Stimulated activated CD8-positive, alpha-beta memory T cell treated with anti-CD3 and anti-CD28 coated beads, Interleukin-4, amount 100 ng/mL, for 1 hour (primary cell): ENCODE measurements at places on chromosomes 4 and X.

DNA sequence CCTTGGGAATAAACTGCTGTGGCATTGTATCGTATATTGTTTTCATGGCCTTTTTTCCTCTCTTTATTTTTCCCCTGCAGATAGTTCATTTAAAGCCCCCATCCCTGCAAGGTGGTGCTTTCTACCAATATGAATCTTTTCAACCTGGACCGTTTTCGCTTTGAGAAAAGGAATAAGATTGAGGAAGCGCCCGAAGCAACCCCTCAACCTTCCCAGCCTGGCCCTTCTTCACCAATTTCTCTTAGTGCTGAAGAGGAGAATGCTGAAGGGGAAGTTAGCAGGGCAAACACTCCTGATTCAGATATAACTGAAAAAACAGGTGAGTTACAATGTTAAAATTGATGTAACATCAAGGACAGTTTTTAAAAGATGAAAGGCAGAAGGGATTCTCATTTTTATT lies 601 bp downstream of the SMARCAD1 start:
- no peak for DNase-seq

- no peak for DNase-seq
Measured at GRCh38 chrX:68083510-68083909, 349.8 kb downstream of the OPHN1 start.

DNA sequence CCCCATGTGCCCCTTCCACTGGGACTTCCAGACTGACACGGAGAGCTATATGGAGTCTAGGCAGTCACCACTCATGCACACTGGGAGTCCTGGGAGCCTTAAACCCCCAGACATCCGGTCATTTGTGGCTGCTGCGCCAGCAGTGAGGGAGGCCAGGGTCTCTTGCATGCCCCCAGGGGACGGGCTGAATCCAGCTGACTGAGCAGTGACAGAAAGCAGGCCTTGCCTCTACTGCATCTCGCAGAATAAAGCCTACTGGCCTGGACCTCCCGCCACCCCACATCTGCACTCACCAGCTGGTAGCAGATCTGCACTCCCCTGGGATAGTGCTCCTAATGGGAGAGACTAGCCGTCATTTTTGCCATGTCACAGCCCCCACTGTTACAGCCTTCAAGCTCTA lies 1234.2 kb downstream of the FAM133A start:
- no peak for DNase-seq

DNA sequence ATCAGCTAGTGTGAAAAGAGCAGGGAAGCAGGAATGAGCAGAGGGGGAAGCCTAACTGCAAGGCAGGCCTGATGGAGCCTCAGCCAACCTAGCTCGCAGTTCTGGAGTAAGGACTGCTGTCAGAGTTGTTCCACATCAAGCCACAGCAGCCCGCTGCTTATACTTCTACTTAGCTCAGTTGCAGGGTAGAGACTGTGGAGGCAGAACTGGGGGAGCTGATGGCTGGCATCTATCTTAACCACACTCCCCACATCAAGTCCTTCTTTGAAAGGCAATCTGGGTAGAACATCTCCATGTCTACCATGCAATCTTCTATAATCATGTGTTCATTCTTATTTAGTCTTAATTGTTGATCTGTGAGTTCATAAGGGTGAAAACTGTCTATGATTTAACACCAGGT lies 46.1 kb downstream of the DDX60 start:
- no peak for DNase-seq

DNA sequence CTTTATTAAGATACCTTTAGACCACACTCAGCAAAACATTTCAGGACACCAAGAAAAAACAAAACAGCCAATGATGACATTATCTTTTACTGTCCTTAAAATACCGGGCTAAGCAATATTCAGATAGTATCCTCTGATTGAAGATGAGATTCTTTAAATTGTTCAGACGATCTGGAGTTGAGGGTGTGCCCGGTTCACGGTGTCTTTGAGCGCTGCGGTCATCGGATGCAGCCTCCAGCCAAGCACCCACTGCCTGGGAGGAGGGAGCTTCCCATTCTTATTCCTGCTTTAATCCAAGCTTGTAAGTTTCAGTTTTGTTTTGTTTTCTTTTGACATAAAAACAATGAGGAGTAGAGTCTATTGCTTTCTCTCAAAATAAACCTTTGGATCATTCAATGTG lies 14.1 kb downstream of the FAM149A start:
- DNase-seq, result no peak

- no peak for DNase-seq
Measured at GRCh38 chr4:37762294-37762990, 64.0 kb upstream of the PGM2 start.

DNA sequence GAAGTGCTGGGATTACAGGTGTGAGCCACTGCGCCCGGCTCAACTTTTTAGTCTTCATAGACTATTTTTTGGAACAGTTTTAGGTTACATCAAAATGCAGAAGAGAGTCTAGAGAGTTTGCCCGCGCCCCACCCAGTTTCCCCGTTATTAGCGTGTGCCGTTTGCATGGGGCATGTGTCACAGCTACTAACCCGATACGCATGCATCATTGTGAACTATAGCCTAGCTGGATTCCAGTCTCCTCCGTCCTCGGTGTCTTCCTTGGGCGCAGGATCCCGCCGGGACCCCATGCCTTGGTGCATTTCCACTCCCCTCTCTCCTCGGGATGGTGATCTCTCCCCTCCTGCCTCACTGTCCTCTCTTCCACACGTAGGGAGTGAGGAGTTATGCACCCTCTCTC lies 85.5 kb upstream of the ADRA2C start:
- DNase-seq, result no peak

GRCh38 chr4:123649645-123650391 lies 253.2 kb downstream of the SPRY1 start:
- no peak for DNase-seq

DNA sequence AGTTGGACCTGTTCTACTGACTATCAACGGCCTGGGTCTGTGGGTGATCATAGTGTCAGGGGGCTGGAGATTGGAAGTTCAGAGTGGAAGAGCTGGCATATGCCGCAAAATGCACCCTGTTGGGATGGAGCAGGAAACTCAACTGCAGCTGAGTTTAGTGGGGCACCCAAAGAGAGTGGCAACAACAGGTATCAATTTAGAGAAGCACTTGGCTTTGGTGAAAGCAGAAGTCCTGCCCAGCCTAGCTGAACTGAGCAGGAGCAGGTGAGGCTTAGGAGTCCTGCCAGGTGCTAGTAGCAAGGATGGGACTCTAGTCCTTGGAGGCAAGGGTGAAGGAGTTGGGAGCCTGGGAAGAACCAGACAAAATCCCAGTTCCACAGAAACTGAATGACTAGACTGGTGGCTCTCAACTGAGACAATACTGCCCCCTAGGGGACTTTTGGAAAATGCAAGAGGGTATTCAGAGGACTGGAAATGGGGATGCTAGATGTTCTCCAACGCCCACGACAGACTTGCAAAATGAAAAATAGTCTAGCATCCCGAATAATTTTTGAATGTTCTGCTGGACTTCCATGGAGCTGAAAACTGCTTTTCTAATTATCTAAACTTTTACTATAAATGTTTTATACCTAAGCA lies 49.4 kb downstream of the RTL9 start:
- peak; percentile 14 for DNase-seq

GRCh38 chr4:101251261-101251660 lies 96.1 kb downstream of the PPP3CA start:
- no peak for DNase-seq

GRCh38 chr4:26212528-26212927 lies 108.3 kb upstream of the RBPJ start:
- no peak for DNase-seq

GRCh38 chrX:114712466-114712865 lies 128.6 kb downstream of the HTR2C start:
- no peak for DNase-seq

- no peak for DNase-seq
Measured at GRCh38 chr4:128519163-128519830, 231.7 kb upstream of the PGRMC2 start.

- no peak for DNase-seq
Measured at GRCh38 chr4:95825546-95825945, 14.3 kb upstream of the PDHA2 start.

- DNase-seq, result no peak
Measured at GRCh38 chrX:13649838-13650237, 3.1 kb upstream of the TCEANC start.

DNA sequence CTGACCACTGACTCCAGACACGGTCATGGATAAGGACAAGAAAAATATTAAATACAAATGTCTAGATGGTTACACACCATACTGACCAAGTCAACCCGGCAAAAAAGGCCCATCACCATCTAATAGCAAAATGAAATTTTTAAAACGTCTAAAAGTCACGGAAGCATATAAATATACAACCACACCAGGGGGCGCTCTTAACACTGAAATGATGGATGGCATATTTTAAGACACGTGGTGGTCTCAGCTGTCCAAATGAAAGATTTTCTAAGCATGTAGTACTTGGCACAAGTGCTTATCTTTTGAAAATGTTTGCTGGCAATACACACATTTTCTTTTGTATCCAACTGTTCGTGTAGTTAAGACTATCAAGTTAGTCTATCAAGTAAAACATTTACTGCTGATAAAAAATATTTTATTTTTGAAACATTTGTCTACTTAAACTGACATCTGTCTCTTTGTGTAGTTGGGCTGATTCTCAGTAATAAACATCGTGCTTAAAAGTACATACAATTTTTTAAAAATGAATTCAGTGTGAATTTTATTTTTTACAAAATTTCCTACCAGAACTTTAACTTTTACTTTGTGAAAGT lies 64.6 kb downstream of the COX7B2 start:
- DNase-seq, result peak; percentile 5

DNA sequence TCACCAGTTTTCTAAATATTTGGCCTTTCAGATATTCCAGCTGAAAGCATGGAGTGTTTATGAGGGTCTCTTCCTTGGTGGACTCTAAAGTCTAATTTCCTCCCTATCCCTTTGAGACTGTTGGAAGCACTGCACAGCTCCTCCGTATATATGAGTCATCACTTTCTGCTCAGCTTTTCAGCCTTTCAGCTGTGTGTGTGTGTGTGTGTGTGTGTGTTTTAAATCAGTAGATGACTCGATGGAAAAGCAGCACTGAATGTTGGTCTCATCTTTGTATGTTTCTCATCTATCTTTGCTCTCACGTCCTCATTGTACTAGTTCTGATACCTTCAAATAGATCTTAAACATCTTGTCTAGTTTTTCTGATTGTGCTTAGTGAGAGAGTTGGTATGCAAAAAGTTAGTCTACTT lies 81.6 kb downstream of the ZFX start:
- no peak for DNase-seq

DNA sequence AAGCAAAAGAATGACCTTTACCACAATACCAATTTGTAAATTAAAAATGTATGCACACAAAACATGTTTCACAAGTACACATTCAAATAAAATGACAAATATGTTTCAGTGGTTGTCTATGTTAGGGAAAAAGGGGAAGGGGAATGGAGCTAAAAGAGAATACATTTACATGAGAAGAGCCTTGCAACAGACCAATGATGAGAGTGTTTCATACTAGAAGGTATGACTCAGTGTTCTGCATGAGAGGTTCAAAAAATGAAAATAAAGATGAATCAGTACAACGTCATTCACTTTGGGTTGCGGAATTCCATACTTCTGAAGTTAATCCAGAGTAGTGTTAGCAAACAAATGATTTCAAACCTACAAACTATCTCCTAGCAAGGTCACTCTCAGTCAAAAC lies 51.7 kb downstream of the RPGR start:
- no peak for DNase-seq

GRCh38 chr4:149790172-149790907 lies 25.3 kb downstream of the IQCM start:
- no peak for DNase-seq

DNA sequence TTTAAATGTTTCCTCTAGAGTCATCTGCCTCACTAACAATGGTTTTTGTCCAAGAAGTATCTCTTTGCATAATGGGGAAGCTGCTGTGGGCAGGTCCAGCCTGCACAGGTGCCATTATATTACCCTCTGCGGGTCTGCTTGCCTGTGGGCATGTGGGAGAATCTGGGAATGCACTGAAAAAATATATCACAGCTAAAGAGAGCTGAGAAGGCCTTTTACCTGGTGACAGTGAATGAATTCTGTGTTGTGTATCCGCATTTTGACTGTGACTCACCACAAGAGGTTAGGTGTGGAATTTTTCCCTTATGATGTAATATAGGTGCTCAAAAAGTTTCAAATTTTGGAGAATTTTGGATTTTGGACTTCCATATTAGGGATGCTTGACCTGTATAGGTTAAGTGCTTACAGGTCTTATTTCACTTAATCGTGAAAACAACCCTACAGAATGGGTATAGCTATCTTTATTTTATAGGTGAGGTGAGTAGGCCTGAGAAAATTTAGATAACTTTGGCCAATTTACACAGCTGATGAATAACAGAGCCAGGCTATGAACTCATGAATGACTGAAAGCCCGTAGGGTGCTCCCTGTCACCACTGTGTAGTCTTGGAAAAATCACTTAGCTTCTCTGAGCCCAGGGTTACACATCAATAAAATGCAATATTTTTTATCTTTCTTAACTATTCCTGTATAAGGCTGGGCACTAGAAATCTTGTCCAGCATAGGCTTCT lies 198.0 kb upstream of the EPHA5 start:
- no peak for DNase-seq

DNA sequence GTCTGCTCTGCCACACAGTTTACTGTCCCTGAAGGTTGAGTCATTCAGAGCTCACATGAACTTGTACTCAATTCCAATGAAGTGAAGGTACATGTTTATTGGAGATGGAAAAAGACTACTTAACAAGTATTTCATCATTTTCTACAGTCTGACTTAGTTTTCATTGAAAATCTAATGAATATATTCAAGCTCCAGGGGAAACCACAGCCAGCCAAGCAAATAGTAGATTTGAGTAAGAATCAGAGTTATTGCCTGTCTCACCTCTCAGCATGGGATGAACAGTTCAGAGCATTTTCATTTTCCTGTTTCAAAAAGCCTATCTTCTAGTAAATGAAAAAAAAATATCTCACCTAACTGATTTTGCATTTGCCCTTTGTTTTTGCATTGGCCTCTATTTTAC lies 1249.4 kb upstream of the DIAPH2 start:
- no peak for DNase-seq

GRCh38 chr4:64582492-64582891 lies 173.2 kb upstream of the TECRL start:
- DNase-seq, result no peak

GRCh38 chr4:21858971-21859370 lies 89.6 kb downstream of the KCNIP4 start:
- DNase-seq, result no peak
